ENCODE measurements at places on chromosomes 3 and 15.

DNA sequence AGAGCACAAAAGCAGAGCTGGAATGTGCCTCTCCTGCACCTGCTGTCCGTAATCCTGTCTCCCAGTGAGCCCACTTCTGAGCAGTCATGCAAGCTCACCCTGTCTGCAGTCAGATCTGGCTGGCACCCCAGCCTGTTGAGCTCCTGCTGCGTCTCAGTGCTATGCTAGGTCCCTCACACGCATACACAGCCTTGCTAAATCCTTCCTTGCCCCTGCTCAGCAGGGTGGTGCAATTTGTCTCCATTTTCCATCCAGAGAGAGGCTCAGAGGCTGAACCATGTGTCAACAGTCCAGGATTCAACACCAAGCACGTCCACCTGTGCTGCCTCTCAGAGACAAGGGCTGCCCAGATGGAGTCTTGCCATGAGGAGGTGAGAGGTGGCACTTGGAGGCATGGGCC, 11.0 kb downstream of the POMGNT2 start:
- DNase-seq, result no peak

DNA sequence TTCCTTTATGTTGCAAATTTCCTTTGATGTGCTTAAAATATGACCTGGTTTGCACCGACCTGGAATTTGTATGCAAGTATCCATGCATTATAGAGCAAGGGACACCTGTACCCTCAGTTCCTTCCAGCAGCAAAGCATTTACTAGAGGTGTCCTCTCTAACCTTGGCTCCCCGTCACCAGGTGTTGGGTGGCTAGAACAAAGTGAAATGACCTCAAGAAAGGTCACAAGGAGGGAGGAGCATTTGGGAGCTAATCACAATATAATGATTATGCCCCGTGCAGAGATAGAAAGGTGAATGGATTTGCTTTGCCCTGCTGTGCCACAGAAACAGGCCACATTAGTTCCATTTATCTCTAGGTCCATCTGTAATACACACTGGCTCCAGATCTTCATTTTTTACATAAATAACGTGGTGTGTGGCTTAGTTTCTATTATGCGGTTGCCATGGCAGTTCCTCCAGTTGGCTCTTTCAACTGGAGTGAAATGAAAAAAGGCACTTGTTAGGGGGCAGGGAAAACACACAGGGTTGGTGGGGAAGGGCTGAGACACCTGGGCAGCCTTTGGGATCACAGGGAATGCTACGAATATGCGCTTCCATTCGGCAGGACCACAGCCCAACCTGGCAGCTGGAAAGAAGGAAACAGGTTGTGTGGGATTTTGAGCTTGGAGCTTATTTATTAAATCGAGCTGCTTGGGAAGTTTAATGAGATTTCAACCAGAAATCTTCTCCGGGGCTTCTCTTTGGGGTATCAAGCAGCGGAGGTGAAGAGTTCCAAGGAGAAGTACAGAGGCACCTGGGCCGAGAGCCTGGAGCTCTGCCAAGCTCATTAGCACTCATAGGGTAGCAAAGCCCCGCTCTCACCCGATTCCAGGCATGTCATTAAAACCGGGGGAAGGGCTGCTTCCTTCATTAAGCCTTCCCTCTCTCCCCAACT, 233.5 kb upstream of the ST8SIA2 start:
- DNase-seq, result peak; percentile 76

- no peak for DNase-seq
Measured at GRCh38 chr3:160108362-160108761, 116.9 kb upstream of the C3orf80 start.

GRCh38 chr3:3600665-3601340, 198.4 kb upstream of the LRRN1 start:
- no peak for DNase-seq

DNA sequence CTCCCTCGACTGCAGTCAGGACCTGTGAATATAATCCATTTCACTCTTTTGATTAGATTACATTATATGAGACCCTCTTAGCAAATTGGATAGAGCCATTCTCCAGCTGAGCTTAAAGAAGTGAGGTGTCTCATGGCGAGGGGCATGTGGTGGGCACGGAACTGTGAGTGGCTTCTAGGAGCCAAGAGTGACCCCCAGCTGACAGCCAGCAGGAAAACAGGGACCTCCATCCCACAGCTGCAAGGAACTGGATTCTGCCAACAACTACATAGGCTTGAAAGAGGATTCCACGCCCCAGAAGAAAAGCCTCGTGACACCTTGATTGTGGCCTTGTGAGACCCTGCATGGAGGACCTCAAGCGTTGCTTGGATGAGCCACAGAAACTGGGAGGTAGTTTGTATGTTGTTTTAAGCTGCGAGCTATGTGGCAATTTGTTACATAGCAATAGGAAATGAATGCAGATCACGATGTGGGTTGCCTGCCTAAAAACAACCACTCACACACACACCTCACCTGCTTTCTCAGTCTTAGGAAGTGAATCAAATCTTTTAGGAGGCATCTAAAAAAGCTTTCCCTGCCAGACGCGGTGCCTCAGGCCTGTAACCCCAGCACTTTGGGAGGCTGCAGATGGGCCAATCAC, 84.2 kb upstream of the BHLHE40 start:
- DNase-seq, result no peak

DNA sequence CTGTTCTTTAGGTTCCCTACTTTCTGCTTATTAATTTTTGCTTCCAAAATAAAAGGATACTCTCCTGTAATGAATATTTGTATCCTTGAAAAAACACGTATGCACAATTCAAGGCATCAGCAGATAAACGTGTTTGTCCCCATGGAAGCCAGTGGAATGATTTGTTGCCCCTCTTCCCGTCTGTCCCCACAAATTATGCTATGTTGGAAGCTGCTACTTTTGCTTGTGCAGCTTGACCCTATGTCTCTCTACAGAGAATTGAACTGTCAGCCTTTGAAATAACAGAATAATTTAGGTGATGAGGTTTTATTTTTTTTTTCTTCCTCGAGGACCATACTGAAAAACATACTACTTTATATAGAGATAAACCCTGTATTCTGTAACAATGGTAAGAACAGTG, 401.5 kb upstream of the GOLIM4 start:
- no peak for DNase-seq

- DNase-seq, result no peak
Measured at GRCh38 chr3:140726066-140726465, 48.2 kb downstream of the TRIM42 start.

- DNase-seq, result no peak
Measured at GRCh38 chr3:43369404-43370292, 83.3 kb downstream of the SNRK start.

DNA sequence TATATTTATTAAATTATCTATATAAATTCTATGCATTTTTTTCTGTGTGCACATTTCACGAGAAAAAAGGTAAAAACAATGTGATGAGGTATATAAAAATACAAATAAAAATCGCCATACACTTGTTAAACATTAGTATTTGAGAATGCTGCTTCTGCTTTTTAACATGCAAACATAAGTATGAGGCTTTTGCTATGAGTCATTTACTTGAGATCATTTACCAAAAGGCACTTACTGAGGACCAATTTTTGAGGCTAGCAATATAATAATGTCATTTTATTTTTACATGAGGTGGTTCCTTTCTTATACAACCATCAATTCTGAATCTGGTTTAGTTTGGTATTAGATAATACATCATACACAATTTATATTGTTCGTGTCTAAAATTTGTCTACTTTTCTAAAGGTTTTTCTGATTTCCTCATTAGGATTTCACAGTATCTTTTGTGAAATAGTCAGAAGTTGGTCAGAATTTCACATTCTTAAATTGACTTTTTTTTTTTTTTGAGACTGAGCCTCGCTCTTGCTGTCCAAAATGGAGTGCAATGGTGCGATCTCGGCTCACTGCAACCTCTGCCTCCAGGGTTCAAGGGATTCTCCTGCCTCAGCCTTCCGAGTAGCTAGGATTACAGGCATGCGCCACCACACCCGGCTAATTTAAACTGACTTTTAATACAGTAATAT, 25.6 kb downstream of the DCUN1D1 start:
- DNase-seq, result no peak

GRCh38 chr3:115790759-115791158, 167.4 kb downstream of the GAP43 start:
- no peak for DNase-seq

- no peak for DNase-seq
Measured at GRCh38 chr3:181847276-181847675, 135.6 kb downstream of the SOX2 start.

DNA sequence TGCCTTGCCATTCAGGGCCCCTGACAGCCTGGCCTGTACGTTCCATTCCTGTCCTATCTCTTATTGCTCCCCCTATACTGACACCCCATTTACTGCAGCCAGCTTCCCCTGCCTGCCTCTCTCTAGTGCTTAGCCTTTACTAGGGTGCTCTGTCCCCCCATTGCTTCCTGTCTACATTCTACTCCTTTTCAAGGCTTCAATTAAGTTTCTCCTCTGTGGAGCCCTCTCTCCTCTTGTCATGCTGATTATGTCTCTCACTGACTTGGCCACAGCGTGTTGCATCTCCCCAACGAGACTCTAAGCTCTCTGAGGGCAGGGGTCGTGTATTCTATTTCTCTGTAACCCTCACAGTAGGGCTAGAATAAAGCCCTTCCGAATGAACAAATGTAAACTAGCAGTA, 185.2 kb downstream of the RPLP1 start:
- no peak for DNase-seq

DNA sequence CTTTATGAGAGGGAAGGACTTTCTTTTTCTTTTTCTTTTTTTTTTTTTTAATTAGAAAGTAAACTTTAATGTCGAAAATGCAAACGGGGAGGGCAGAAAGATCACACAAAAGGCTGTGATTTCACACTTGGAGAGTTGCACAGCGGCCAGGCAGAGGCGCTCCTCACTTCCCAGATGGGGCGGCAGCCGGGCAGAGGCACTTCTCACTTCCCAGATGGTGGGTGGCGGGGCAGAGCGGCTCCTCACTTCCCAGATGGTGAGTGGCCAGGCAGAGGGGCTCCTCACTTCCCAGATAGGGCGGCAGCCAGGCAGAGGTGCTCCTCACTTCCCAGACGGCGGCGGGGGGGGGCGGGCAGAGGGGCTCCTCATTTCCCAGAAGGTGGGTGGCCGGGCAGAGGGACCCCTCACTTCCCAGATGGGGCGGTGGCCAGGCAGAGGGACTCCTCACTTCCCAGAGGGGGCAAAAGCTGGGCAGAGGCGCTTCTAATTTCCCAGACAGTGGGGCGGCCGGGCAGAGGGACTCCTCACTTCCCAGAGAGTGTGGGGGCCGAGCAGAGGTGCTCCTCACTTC, 88.6 kb downstream of the ATP2B2 start:
- no peak for DNase-seq

DNA sequence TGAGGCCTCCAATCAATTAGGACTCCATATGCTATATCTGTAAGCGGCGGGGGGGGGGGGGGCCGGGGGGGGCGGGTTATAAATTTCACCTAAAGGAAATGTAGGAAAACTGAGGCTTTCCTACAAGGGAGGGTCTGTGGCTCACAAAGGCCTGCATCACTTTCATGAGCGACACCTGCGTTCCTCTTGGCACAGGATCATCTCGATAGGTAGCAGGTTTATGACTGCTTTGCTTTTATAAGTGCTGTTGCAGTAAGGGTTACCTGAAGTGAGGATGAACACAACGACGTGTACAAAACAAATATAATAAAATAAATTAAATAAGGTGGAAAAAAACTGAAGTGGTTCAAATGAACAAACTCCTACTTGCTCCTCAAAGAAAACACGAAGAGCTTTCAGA, 194.3 kb downstream of the FOXP1 start:
- no peak for DNase-seq

GRCh38 chr3:40580494-40581091, 55.8 kb downstream of the ZNF621 start:
- DNase-seq, result peak; percentile 76

GRCh38 chr15:94671858-94672532, 440.6 kb downstream of the MCTP2 start:
- DNase-seq, result peak; percentile 75

- no peak for DNase-seq
Measured at GRCh38 chr15:78429477-78429876, 8.5 kb upstream of the IREB2 start.

DNA sequence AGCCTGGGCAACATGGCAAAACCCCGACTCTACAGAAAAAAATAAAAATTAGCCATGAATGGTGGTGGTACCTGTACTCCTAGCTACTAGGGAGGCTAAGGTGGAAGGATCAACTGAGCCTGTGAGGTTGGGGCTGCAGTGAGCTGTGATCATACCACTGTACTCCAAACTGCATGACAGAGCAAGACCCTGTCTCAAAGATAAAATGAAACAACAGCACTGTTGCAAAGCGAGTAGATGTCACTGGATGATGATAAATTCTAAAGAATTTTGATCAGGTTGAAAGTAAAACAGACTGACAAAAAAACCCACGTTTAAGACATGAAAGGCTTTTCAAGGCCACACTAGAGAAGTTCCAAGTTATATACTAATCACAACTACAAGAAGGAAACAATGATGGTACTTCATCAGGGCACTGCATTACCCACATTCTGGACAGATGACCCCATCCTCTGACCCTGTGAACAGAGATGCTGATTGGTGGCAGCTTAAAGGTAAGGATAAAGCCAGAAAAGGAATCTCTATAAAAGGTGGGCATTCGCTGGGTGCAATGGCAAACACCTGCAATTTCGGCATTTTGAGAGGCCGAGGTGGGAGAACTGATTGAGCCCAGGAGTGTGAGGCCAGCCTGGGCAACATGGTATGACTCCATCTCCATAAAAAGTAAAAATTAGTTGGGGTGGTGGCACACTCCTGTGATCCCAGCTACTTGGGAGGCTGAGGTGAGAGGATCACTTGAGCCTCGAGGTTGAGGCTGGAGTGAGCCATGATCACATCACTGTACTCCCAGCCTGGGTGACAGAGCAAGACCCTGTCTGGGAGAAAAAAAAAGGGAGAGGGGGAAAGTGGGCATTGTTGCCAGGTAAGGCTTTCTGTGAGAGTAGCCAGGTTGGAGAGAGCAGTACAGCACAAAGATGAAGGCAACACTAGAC, 59.2 kb downstream of the TBL1XR1 start:
- DNase-seq, result no peak

DNA sequence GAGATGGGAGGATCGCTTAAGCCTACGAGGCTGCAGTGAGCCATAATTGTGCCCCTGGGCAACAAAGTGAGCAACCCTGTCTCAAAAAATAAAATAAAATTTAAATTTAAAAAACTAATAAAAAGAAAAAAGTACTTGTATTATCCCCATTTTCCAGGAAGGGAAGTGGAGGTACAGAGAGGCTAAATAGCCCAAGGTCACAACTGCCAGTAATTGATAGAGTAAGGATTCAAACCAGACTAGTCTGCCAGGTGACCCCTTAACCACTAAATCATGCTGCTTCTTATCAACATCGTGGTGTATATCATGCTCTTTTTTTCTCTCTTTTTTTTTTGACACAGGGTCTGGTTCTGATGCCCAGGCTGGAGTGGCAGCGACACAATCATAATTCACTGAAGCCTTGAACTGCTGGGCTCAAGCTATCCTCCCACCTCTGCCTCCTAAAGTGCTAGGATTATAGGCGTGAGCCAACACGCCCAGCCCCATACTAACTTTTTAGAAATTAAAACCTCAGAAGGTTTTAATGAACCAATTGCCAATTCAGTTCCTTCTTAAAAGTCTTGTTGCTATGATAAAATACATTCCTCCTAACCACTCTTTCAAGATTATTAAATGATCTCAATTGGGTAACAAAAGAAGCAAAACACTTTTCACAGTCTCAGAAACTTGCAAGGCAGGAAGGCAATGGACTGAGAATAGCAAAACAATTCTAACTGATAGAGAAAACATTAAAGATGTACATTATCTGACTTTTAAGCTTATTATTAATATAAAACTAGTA, 30.5 kb downstream of the HERC1 start:
- no peak for DNase-seq
